ENCODE measurements at places on chromosomes 4 and X.

GRCh38 chrX:70025464-70025863 lies 24.3 kb downstream of the AWAT2 start:
- no peak for DNase-seq

DNA sequence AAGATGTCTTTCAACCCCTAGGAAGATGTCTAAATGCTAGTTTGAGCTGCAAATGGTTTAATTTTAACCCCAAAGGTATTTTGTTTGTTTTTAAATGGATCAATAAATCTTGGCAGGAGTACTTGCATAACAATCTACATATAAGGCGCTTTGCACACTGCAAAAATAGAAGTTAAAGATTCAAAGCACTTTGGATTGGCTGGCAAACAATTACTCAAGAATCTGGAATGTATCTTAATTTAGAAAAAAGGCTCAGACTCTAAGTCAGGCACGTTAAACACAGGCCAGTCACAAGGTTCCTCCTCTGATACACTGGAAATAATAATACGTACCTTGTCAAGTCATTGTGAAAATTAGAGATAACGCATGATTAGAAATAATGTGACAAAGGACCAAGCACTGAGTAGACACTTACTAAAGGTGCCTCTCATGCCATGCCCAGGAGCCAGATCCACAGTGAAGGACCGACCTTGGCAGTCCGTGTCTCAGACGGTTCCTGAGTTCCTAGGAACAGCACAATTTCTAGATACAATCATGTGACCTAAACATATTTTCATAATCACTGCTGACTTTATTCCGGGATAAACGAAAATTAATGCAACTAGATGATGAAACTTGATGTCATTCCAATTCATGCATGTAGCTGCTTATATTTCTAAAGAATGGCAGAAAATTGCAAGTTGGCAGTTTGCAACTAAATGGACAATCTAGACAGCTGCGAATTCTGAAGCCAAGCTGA lies 49.6 kb downstream of the PROM1 start:
- DNase-seq: no peak

DNA sequence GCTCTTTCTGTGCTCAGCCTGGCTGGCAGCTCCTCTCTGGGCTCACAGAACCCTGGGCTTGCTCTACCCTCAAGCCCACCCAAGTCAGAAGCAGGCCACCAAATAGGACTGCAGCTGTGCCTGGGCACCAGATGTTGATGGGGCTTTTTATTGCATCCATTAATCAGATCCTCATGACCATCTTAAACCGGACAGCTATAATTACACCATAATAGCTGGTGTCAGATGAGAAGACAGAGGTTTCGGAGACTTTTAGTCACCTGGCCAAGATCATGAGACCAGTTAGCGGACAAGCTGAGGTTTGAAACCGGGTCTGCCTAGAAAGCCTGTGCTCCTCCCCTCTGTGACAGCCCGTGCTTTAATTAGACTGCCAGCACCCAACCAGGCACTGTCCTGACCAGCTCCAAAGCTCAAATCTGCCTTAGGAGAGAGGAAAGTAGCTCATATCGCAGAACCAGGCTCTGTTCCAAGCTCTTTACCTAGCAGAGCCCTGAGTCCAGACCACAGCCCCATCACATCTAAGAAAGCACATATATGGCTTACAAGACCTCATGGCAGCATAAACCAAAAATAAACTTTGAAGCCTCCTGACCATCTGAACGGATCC lies 88.9 kb downstream of the JAKMIP1 start:
- DNase-seq: no peak

GRCh38 chr4:38314663-38315062 lies 349.3 kb upstream of the KLF3 start:
- no peak for DNase-seq

GRCh38 chrX:54248309-54248708 lies 65.3 kb upstream of the FAM120C start:
- DNase-seq: no peak

DNA sequence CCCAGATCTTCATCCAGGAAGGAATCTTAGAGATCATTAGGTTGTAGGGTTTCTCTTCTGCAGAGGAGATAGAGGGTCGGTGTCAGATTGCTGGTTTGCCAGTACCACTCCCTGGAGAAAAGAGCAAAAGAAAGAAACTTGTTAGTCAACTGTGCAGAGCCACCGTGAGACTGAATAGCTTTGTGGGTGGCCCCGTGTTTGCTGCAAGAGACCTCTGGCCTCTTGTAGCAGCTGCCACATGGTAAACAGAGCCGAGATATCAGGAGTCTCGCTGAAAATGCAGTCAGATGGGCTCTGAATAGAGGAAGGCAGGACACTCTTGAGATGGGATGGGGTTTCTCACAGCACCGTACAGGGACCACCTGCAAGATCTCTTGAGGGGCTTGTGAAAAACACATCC lies 149.7 kb downstream of the PTTG2 start:
- no peak for DNase-seq

- DNase-seq: no peak
Observed at GRCh38 chr4:7276515-7276914, 84.2 kb downstream of the SORCS2 start.

DNA sequence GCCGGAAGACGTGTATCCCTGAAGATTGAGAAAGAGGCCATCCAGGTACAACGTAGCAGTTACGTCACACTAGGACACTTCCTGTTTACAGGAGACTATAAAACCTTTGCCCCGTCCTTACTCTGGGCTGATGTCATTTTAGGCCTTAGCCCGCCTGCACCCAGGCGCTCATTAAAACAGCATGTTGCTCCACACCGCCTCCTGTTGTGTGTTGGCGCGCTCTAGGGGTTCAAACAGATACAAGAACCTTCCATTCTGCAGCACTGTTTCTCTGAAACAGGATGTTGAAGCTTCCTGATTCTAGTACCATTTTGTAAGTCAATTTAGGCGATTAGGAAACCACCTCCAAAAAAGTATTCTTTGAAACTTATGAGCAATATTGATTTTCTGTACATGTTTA lies 722.1 kb downstream of the PCDH7 start:
- DNase-seq: no peak

DNA sequence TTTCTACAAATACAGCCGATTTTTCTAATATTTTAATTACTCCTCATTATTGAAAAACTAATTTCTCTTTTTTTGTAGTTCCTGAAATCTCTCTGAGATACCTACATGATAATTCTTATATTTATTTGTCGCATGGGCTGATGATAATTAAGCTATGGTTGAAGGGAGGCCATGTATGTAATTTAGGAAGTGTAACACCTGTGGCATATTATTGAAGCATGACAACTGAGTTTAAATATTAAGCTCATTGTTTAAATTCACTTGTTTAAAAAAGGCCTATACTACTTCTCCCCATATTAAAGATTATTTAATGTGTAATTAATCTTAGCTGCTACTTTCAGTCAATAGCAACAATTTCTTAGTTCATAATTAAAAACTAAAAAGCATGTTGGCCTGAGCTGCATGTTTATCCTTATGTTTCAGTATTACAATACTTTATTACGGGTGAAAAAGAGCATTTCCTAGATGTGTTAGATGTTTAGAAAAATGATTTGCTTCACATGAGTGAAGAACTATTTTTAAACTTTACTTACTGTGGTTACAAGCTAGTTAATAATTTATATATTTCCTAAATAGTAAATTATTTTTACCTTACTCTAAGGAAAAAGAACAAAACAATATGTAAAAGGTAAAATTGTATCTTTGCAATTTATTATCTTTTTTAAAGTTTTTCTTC lies 122.4 kb downstream of the RAP1GDS1 start:
- DNase-seq: no peak

- no peak for DNase-seq
Observed at GRCh38 chrX:42955349-42955748, 177.4 kb upstream of the PPP1R2C start.

DNA sequence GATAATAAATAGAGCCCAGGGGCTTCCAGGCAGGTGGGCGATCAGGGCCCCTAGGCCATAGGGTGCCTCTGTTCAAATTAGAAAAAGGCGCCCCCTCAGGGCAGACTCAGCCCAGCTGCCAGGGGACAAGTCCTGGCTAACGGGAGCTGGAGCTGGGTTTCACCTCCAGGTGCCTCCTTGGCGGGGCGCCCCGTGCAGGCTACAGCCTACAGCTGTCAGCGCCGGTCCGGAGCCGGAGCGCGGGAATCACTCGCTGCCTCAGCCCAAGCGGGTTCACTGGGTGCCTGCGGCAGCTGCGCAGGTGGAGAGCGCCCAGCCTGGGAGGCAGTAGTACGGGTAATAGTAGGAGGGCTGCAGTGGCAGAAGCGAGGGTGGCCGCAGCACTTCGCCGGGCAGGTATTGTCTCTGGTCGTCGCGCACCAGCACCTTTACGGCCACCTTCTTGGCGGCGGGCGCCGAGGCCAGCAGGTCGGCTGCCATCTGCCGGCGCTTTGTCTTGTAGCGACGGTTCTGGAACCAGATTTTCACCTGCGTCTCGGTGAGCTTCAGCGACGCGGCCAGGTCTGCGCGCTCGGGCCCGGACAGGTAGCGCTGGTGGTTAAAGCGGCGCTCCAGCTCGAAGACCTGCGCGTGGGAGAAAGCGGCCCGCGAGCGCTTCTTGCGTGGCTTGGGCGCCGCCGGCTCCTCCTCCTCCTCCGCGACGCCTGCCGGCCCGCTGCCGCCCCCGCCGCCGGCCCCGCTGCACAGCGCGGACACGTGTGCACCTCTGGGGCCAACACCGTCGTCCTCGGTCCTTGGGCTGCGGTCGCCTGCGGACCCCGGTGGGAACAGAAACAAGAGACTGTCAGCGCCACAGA lies 2.4 kb downstream of the NKX3-2 start:
- DNase-seq: no peak

DNA sequence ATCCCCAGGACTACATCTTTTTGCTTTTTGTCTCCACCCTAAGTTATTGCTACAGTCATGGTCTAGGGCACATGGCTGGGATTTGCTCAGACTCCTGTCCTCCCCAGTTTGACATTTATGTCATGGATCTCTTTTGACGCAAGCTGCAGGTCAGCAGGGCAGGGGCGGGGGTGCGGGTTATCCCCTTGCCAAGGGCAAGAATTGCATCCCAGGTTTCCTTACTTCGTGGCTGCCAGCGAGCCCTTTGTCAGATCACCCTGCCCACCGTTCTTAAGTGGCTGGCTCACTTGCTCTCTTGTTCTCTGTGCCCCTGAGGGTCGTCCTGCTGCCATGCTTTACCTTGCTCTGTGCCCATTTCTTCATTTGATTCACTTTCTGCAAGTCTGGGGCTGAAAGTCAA lies 21.1 kb upstream of the UBA1 start:
- DNase-seq: no peak
